ENCODE measurements at places on chromosomes 13 and 19.

DNA sequence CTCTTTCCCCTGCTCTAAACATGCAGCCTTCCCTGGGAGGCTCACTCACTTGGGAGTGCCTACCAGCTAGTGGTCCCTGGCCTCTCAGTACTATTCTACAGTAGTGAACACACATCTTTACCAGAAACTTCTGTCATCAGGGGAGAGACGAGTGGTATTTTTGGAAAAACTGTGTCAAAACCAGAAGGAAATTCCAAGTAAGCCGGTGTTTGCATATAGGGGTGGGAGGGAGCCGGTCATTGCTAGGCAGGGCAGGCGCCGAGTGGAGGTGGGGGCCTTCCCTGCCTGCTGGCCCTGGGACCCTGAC is 7.0 kb downstream of the RPS9 start:
- DNase-seq, result no peak

DNA sequence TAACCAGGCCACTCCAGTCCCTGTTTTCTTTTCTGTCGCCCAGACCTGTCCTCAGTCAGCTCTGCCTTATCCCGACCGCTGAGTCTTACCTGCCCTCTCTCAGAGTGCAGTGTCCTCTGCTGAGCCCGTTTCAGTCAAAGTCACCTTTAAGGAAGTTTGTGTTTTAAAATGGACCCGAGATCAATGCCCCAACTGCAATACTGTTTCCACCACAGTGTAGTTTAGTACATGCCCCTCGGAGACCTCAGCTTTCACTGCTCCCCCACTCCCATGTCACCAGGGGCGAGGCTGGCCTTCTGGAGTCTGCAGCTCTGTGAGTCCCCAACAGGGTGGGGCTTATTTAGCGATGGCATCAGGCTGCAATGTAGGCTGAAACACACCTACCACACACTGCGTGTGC is 248.4 kb upstream of the TSHZ3 start:
- DNase-seq, result no peak

- no peak for DNase-seq
Measured at GRCh38 chr13:102680133-102680717, 14.6 kb downstream of the METTL21C start.

DNA sequence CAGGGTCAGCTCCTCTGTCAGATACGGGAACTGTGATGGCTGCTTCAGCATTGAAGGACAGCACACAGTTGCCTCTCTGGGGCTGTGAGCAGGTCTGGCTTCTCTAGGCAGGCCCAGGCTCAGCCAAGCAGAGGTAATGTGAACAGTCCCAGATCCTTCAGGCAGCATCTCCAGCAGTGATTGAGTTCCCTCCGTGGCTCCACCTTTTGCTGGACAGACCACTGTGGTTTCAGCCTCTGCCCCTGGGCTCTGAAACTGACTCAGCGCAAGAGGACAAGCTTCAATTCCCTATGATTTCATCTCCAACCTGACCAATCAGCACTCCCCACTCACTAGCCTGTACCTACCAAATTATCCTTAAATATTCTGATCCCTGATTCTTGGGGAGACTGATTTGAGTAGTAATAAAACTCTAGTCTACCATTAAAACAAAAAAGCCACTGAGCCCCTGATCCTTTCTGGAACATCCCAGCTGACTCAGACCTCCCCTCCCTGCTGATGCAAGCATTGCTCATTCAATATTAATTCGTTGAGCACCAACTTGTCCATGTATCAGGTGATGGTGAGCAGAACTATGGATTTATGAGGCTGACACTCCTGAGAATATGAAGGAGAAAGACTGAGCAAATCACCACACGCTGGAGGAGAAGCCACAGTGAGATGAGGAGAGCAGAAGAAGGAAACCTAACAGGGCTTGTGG is 16.7 kb downstream of the GSX1 start:
- DNase-seq, result no peak

- DNase-seq, result no peak
Measured at GRCh38 chr13:91185294-91185863, 162.1 kb upstream of the MIR17HG start.

- no peak for DNase-seq
Measured at GRCh38 chr13:55069746-55070145, 2041.1 kb downstream of the OLFM4 start.

GRCh38 chr13:72317346-72318109 is 409.9 kb downstream of the MZT1 start:
- peak; percentile 11 for DNase-seq

DNA sequence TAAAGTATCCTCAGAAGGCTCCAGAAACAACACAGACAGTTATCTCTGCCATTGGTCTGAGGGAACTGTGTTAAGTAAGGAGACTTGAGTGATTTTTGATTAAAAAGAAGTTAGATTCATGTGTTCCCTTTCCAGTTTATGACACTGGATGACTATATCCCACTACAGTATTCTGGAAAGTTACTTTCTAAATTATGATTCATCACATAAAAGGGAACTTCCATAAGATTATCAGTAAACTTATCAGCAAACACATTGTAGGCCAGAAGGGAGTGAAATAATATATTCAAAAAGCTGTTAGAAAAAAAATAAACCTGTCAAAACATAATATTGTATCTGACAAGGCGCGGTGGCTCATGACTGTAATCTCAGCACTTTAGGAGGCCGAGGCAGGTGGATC is 700.0 kb downstream of the SLITRK6 start:
- no peak for DNase-seq

DNA sequence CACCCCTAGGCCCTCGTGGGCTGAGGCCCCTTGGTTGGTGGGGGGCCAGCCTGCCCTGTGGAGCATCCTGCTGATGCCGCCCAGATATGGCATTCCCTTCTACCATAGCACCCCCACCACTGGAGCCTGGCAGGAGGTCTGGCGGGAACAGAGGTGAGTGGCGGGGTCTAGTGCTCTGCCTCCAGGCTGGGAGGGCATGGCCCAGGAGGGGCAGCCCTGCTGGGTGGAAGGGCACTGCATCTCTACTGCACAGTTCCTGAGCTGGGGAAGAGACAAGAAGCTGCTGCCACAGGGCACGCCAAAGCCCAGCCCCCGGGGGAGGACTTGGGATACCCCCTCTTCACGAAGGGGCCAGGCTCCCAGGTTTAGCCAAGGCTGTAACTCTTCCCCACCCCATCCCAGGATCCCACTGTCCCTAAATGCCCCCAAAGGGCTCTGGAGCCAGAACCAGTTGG is 2.4 kb upstream of the KMT2B start:
- no peak for DNase-seq

- no peak for DNase-seq
Measured at GRCh38 chr19:51621178-51621577, 9.0 kb downstream of the SIGLEC5 start.

- DNase-seq, result peak; percentile 60
Measured at GRCh38 chr19:48635263-48635965, 1.8 kb downstream of the DBP start.

- DNase-seq, result no peak
Measured at GRCh38 chr13:97307118-97307881, 85.2 kb downstream of the MBNL2 start.

- peak; percentile 83 for DNase-seq
Measured at GRCh38 chr19:2315818-2316353, 7.9 kb upstream of the LINGO3 start.

DNA sequence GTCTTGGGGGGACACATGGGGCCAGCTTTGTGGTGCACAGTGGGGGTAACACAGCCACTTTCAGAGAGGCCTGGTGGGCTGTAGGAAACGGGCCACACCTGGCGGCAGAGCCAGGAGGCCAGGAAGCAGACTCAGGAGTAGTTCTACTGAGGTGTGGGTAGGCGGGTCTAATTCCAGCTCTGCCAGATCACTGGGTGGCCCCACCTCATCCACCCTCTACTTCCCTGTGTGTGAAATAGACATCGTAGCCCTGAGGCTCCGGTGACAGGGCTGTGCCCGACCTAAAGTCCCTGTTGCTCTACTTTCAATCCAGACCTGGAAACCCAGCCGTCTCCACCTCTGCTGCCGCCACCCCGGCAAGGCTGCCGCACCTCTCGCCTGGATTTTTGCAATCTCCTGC is 4.0 kb downstream of the NKPD1 start:
- no peak for DNase-seq

GRCh38 chr19:50344661-50345318 is 15.6 kb upstream of the KCNC3 start:
- no peak for DNase-seq

- no peak for DNase-seq
Measured at GRCh38 chr19:33347300-33347699, 26.2 kb upstream of the CEBPG start.

GRCh38 chr13:46717275-46717674 is 79.7 kb downstream of the ESD start:
- DNase-seq, result no peak

DNA sequence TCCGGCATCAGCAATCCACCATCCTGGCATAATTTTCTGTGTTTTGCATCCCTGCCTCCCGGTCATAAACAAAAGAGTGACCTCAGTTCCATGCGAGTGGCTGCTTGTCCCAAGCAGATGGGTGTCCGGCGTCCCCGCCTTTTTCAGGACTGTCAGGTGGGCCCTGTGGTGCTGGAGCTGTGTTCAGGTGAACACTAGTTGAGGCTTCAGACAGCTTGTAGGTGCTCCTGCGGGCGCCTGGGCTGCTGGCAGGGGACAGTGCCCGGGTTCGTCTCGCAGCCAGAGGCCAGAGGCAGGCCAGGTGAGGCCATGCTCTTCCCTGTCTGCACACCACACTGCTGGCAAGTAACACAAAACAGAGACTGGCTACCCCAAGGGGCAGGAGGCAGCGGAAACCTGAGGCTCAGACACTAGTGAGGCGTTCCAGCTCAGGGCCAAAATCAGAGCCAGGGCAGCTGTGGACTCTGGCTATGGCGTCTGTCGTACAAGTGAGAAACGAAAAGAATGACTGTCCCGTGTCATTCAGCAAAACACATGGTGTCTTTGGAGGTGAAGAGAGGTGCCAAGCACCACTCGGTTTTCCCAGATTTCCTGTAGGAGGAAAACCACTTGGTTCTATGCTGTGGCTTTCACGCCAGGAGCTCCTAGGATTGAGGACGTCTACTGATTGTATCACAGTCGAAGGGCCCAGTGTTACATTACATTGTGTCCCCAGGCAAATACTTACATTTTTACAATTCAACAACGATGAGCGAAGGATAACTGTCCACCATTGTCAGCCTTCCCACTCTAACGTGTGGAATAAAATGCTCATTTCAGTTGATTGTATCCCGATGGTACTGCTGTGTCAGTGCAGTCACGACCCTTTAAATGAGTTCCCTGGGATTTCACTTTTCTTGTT is 104.0 kb downstream of the ATP11A start:
- DNase-seq, result no peak

GRCh38 chr19:10639836-10640235 is 14.3 kb upstream of the ILF3 start:
- DNase-seq, result no peak

GRCh38 chr19:9916719-9917118 is 19.6 kb downstream of the OLFM2 start:
- DNase-seq, result no peak

DNA sequence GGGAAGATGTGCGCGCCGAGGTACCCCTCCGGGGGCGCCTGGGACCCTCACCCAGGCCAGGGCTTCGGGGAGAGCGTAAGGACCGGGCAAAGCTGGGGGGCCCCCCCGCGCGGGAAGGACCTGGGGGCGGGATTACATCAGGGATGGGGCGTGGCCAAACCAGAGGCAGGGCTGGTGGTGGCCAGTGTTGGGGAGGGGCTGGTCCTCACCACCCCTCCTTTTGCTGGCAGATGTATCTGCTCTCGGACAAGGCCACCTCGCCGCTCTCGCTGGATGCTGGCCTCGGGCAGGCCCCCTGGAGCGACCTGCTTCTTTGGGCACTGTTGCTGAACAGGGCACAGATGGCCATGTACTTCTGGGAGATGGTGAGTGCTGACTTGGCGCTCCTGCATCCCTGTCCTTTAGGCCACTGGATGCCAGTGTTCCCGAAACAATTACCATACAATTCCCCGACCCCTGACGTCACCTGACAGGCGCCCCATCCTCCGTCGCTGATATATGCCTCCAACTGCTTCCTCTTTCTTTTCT is 25.3 kb downstream of the TRPM4 start:
- DNase-seq, result no peak

DNA sequence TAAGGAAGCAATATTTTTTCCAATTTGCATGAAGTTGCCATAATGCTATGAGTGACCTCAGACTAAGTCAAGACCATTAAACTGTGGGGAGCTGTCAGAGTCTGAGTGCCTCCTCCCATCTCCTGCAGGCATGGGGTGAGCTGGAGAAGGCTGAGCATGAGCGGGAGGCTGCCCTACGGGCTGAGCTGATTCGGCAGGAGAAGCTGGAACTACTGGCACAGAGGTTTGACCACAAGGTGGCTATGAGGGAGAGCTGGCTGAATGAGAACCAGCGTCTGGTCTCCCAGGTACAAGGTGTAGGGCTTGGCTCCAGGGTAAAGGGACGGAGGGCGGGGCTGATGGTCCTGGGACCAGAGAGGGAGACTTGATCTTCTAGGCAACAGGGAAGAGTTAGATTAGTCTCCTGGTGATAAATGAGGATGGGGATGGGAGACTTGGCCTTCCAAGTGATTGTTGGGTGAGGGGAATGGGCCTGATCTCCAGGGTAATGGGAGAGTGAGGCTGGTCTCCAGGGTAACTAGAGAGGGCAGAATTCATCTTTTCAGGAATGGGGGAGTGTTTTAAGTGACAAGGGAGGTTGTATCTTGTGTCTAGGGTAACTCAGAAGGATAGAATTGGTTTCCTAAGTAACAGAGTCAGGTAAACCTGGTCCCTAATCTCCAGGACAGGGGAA is 36.0 kb downstream of the SPTBN4 start:
- no peak for DNase-seq

DNA sequence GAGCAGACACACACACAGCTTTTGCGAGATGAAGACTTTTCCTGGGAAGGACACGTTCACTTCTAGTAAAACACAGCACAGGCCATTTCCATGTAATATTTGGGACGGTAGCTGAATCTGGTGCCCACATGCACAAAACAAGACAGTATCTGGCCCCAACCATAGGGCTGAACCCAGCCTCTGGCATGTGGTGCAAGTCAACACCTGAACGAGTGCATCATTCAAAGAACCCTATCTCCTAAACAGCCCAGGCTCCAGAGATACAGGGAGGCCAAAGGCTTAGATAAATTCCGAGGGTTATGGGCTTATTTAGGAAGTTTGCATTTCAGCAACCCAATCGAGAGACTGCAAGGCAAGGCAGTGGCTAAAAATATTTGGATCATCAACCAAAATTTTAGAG is 2.7 kb upstream of the TFDP1 start:
- DNase-seq, result no peak

GRCh38 chr13:66322193-66322740 is 907.9 kb downstream of the PCDH9 start:
- DNase-seq, result no peak

GRCh38 chr19:38394488-38394887 is 6.0 kb downstream of the SPRED3 start:
- DNase-seq, result peak; percentile 64

DNA sequence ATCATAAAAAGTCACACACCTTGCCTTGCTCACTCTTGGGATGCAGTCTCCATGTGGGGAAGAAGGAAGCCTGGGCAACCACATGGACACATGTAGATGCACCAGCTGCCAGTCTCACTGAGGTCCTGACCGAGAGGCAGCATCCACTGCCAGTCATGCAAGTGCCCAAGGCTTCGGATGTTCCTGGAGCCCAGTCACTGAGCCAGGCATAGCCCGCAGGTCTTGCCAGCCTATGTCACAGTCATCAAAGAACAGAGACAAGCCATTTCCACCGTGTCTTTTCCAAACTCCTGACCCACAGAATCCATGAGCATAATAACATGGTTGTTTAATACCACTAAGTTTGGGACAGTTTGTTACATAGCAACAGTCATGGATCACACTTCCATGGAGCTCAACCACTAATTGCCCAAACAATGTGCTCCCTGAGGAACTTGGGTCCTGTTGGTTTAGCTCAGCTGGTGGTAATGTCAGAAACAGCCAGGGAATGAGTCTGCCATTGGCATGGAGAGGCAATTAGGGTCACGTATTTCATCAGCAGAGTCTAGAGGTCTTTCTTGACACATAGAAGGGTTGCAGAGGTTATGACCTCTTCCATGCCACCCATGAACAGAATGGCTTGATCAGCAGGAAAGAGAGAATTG is 21.5 kb downstream of the STARD13 start:
- peak; percentile 51 for DNase-seq

All from retina (tissue), 1 donor.